ENCODE measurements at places on chromosomes 16 and 17. TPM values are rescaled to one million over a fixed set of nuclear protein-coding genes. Genes with fewer than 3 reads are reported as not detected.

- no peak overlapping the region for H3K4me3 ChIP-seq
- no peak for DNase-seq
- no peaks in the 10 kb centered on the region for H3K4me1 ChIP-seq
- H3K36me3 ChIP-seq = peaks cover 5% of the 10 kb centered on the region
- no peaks in the 10 kb centered on the region for H3K27me3 ChIP-seq
- no peak overlapping the region for H3K27ac ChIP-seq
Observed at GRCh38 chr17:57120814-57121213, 35.8 kb downstream of the AKAP1 start.

GRCh38 chr16:76276745-76277438, at the start of gene CNTNAP4:
Gene CNTNAP4, plus strand, starts transcription at chr16:76277401. Its CDS starts 262 bp downstream, at chr16:76277663.
- DNase-seq = no peak
- H3K4me1 ChIP-seq = no peaks in the 10 kb centered on the region
- no peak within 1 kb of the TSS for H3K4me3 ChIP-seq
- H3K36me3 ChIP-seq = no peaks in the 10 kb centered on the region
- H3K27me3 ChIP-seq = no peaks in the 10 kb centered on the region

- DNase-seq = no peak
- H3K4me1 ChIP-seq = no peaks in the 10 kb centered on the region
- peaks cover 14% of the 10 kb centered on the region for H3K36me3 ChIP-seq
- no peaks in the 10 kb centered on the region for H3K27me3 ChIP-seq
- H3K4me3 ChIP-seq = no peak overlapping the region
Observed at GRCh38 chr17:21530311-21530710, 154.2 kb downstream of the KCNJ12 start.

DNA sequence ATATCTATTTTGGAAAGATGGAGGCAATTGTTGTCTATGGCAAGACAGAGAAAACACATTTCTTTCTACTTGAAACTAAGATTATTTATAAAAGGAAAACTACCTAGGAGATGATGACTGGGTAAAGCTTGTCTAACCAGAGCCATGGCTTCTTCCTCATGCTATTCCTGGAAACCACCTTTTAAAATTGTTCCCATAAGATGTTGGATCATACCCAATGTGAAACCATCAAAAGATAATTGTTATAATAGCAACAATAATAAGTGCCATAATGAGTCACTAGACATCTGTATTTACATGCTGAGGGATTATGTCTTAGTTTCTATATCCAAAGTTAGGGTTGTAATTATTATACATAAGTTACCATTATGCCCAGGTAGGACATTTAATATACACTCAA, 428.4 kb downstream of the KCNJ2 start:
- H3K4me3 ChIP-seq = no peak overlapping the region
- no peaks in the 10 kb centered on the region for H3K27me3 ChIP-seq
- no peaks in the 10 kb centered on the region for H3K36me3 ChIP-seq
- no peak for DNase-seq
- no peaks in the 10 kb centered on the region for H3K4me1 ChIP-seq
- no peak overlapping the region for H3K27ac ChIP-seq

- peaks cover 13% of the 10 kb centered on the region for H3K36me3 ChIP-seq
- H3K27me3 ChIP-seq = no peaks in the 10 kb centered on the region
- no peak overlapping the region for H3K27ac ChIP-seq
- no peak overlapping the region for H3K4me3 ChIP-seq
- no peak for DNase-seq
- peaks cover 7% of the 10 kb centered on the region for H3K4me1 ChIP-seq
Observed at GRCh38 chr17:16019347-16019746, 19.7 kb downstream of the TTC19 start.

DNA sequence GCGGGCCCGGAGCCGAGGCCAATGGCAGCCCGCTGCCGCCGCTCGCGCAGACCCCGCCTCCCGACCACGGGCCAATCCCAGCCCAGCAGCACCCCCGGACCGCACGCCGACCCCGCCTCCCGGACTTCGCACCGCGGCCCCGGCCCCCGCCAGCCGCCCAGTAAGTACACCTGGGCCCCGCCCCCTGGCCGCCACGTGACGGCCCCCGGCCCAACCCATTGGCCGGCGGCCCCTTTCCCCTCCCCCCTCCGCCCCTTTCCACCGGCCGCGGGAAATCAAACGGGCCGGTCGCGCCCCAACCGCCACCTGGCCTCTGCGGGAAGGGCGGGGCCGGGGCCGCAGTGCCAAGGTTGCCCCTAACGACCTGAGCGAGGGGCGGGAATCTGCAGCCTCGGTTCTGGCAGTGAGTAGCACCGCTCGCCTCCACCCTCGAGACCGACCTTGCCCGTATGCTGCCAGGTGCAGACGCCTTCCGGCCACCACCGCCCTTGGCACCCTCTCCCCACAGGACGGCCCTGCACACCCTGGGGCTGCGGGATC, at the start of gene YBX2:
YBX2 (minus strand) TSS at position 26 of the 540 bp plus-strand sequence. CDS start 139 bp downstream, outside the sequence.
- peak within 1 kb of the TSS; percentile 68 for H3K4me3 ChIP-seq
- peak; percentile 89 for DNase-seq
- H3K27me3 ChIP-seq = peaks cover 29% of the 10 kb centered on the region
- H3K36me3 ChIP-seq = no peaks in the 10 kb centered on the region
- no peak within 1 kb of the TSS for H3K27ac ChIP-seq
- H3K4me1 ChIP-seq = peaks cover 40% of the 10 kb centered on the region

OR2C1 gene
- total RNA-seq = not detected

- DNase-seq = no peak
- peak overlapping the region; percentile 6 for H3K27ac ChIP-seq
- peaks cover 97% of the 10 kb centered on the region for H3K4me1 ChIP-seq
- H3K4me3 ChIP-seq = no peak overlapping the region
- peaks cover 67% of the 10 kb centered on the region for H3K36me3 ChIP-seq
Observed at GRCh38 chr16:84582958-84583516, 34.8 kb downstream of the COTL1 start.

ZG16 gene
- total RNA-seq = not detected

- DNase-seq = no peak
- H3K27me3 ChIP-seq = no peaks in the 10 kb centered on the region
- H3K4me3 ChIP-seq = no peak overlapping the region
- H3K4me1 ChIP-seq = peaks cover 17% of the 10 kb centered on the region
Observed at GRCh38 chr16:10753670-10754069, 10.0 kb downstream of the NUBP1 start.

TBX2 gene
- total RNA-seq = 42.5 TPM

DNA sequence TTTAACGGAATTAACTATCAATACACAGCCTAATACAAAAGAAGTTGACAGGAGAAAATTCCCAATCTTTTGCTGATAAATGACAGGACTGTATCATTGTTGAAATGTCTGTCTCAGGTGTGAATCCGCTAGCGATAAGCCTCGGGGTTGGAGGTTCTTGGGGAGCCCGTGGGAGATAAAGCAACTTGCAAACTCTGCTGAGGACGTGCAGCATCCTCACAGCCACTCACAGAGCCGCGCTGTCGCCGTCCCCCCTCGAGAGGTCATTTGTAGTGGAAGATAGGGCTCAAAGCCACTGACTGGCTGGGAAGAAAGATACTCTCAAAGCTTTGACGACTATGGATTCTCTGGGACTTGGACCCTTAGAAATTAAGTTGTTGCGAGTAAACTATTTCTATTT, 17.0 kb downstream of the MAP1LC3B start:
- no peaks in the 10 kb centered on the region for H3K27me3 ChIP-seq
- H3K36me3 ChIP-seq = peaks cover 80% of the 10 kb centered on the region
- DNase-seq = peak; percentile 46
- no peak overlapping the region for H3K27ac ChIP-seq

SLC13A2 gene
- not detected for total RNA-seq

- peak; percentile 42 for DNase-seq
- no peak within 1 kb of the TSS for H3K4me3 ChIP-seq
- H3K4me1 ChIP-seq = no peaks in the 10 kb centered on the region
- H3K27me3 ChIP-seq = no peaks in the 10 kb centered on the region
Observed at GRCh38 chr16:3495176-3495575, at the start of gene C16orf90. Gene C16orf90, minus strand, starts transcription at chr16:3495489. Its CDS starts 68 bp downstream, at chr16:3495421.

GNG13 gene
- total RNA-seq = not detected

DNA sequence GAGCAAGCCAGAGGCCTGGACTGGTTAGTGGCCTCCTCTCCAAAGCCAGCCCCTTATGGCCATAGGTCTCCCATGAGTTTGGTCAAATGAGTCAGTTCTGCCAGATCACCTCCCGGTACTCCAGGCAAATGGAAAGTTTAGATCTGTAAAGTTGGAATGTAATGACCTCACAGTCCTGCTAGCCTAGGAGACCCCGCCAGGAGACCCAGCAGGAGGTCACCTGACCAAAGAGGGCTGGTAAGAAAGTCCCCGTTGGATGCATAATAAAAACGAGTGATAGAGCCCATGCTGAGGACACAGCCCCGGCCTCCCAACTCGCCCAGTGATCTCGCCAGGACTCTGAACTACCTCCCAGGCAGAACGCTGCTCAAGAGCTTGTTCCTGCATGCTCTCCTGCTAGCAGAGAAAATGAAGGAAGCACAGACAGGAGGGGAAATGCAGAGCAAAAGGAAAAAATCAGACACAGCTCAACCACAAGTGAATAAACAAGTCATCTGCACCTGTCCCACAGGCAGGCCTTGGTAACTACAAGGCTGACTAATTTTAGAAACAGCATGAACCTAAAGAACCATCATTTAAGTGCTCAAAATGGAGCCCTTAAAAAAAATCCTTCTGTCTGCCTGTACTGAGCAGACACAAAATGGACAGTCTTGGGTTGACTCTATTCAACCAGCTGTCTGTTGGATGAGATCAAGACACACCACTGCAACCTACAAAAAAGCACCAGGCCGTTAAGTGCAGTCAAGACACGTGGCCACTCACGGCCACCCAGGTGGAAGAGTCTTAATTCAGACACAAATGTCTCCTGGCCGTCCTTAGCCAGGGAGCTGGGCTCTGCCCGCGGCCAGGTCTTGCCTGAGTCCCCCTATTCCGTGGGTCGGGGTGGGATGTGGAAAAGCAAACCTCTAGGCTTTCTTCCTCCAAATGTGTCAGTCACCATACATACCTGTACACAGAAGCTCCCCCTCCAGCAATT, 9.2 kb downstream of the CDIP1 start:
- H3K27ac ChIP-seq = peak overlapping the region; percentile 46
- DNase-seq = no peak
- no peak overlapping the region for H3K4me3 ChIP-seq
- H3K36me3 ChIP-seq = peaks cover 18% of the 10 kb centered on the region

SARM1 gene
- total RNA-seq = 43.8 TPM

AKAP1 gene
- total RNA-seq = 15.0 TPM

GRCh38 chr17:65666876-65667321, 105.5 kb upstream of the AXIN2 start:
- no peaks in the 10 kb centered on the region for H3K27me3 ChIP-seq
- H3K27ac ChIP-seq = no peak overlapping the region
- no peaks in the 10 kb centered on the region for H3K36me3 ChIP-seq
- no peak overlapping the region for H3K4me3 ChIP-seq
- DNase-seq = no peak

DNA sequence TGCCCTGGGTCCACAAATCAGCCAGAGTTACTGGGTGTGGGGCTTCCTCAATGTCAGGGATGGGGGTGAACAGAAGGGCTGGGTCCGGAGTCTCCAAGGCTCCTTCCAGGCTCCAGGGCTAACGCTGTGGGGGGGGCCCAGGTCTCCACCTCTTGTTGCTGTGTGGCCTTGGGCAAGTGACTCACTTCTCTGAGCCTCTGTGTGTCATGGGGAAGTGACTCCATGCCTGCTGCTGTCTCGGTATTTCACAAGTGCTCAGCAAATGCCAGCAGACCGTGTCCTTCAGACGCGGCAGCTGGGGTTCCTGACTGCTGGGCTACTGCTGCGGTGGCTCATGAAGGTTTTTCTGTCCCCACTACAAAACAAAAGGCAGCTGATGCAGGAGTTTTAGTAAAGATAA, 26.6 kb downstream of the JPH3 start:
- no peak overlapping the region for H3K4me3 ChIP-seq
- no peak for DNase-seq
- no peaks in the 10 kb centered on the region for H3K4me1 ChIP-seq
- no peak overlapping the region for H3K27ac ChIP-seq

CCL22 gene
- 2.4 TPM for total RNA-seq

- no peaks in the 10 kb centered on the region for H3K27me3 ChIP-seq
- DNase-seq = no peak
- H3K4me3 ChIP-seq = no peak overlapping the region
- no peak overlapping the region for H3K27ac ChIP-seq
- no peaks in the 10 kb centered on the region for H3K36me3 ChIP-seq
- H3K4me1 ChIP-seq = no peaks in the 10 kb centered on the region
Observed at GRCh38 chr17:13228225-13228624, 210.4 kb upstream of the ELAC2 start.

CIITA gene
- total RNA-seq = 143 TPM

DNA sequence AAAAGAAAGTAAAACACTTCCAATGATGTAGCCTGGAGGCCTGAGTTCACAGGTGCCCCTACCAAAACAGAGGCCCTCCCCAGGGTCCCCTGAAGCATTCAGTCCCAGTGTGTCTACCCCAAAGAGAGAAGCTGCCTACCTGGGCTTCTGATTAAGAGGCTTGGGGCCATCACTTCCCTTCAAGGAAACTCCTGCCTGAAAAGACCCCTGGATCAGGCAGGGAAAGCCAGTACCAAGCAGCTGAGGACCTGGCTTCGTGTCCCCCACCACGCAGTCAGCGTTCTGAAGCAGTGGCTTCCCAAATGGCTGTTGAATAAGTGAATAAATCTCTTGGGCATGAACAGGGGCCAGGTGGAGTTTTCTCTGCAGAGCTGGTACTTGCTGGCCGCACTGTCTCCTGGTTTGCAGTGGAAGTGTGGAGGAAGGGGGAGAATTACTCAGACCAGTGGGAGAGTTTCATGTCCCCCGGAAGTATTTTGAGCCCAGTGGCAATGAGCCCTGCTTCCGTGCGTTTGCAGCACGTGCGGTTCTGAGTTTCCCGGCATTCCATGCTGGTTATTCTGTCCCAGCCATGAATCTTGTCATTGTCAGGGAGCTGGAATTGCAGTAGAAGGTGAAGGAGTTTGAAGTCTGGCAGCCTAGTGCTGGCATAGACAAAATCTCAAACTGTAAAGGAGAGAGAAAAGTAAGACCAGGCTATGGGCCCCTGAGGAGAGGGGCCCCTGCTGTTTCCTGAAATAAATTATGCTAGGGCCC, 27.0 kb downstream of the RMI2 start:
- no peak overlapping the region for H3K4me3 ChIP-seq
- DNase-seq = peak; percentile 49
- peaks cover 22% of the 10 kb centered on the region for H3K4me1 ChIP-seq

TPSD1 gene
- total RNA-seq = not detected

RASL10B gene
- total RNA-seq = 0.13 TPM
